ENCODE measurements at places on chromosomes 2 and 18.
A peak's percentile ranks its signal among the peaks of the same experiment; 100 is the strongest.

GRCh38 chr2:61693744-61694143 lies 155.6 kb upstream of the XPO1 start:
- DNase-seq, result no peak

- no peak for DNase-seq
These were observed 109.2 kb upstream of the FZD7 start for GRCh38 chr2:201924453-201924852.

GRCh38 chr2:237966250-237966564 lies 607 bp upstream of the UBE2F start:
- no peak for DNase-seq

- no peak for DNase-seq
These were observed 121.8 kb downstream of the CERS6 start for GRCh38 chr2:168577885-168578284.

DNA sequence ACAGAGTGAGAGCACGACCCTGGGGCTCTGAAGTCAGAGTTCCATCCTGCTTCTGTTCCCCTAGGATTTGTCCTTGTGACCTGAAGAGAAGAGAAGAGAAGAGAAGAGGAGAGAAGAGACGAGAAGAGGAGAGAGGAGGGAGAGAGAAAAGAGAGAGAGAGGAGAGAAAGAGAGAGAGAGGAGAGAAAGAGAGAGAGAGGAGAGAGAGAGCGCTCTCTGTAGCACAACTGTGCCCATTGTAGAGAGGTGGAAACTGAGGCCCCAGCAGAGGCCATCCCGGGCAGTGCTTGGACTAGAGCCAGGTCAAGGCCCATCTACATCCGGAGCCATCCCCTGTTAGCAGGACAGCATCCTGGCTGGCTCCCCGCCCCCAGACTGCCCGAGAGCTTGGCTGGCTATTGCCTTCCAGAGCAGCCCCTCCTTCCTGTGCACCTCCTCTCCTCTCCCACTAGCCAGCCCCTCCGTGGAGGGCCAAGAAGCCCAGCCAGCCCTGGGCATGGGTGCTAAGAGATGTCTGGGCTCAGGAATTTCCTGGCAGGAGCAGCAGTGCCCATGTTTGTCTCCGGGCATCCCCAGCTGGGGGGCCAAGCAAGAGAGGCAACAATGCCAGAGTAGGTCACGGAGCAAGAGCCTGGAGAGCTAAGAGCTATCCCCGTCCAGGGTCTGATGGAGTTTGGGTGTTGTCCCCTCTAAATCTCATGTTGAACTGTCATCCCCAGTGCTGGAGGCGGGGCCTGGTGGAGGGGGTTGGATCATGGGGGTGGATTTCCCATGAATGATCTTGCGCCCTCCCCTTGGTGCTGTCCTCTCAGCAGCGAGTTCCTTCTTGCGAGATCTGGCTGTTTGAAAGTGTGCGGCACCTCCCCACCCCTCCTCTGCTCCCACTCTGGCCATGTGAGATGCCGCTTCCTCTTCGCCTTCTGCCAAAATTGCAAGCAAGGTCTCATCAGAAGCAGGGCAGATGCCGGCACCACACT lies 18.2 kb upstream of the GPR55 start:
- no peak for DNase-seq

DNA sequence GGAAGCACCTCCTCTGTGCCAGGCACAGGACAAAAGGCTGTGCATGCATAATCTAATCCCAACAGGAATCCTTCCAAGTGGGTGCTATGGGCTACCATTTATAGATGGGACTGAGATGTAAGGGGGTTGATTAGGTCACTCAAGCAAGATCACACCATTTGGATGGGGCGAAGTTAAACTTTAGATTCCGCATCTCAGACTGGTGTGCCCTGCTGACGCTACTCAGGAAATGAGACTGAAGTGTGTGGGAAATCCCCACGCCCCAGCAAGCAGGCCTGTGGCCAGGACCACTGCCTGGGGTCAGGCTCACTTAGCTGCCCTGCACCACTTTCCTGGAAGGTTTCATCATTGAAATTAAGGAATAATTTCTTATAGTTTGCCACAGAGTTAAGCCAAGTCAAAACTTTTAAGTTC lies 70.5 kb upstream of the PPP1CB start:
- DNase-seq, result no peak

DNA sequence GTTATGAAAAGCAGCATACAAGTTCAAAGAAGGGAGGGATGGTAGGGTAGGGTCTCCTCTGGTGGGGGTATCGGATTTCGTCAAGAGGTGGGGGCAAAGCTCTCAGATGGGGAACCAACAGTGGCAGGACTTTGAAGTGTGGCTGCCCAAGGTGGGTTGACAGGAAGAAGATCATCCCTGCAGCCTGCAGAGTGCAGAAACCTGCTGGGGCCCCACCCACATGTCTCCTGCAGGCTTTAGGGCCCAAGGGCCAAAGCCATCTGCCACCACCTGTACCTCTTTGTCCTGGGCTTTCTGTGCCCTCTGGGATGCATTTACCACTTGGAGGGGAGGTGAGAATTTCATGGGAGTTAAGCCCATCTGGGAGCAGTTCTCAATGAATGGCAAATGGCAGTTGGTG lies 42.7 kb downstream of the KCNF1 start:
- DNase-seq, result no peak

DNA sequence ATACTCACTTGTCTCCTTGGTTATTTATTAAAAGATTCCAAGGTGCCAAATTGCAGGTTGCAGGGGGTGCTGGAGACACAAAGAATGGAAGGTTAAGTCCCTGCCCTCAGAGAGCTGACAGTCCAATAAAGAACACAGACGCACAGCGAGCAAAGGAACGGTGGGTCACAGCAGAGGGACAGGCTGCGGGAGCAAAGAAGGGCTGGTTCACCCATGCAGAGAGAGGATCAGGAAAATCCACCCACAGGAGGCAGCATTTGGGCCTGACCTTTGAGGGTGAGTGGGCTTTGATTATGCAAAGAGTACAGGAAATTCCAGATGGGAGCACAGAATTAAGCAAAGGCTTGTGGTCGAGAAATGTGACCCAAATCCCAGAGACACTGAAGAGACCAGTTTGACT lies 45.0 kb downstream of the ZBTB7C start:
- no peak for DNase-seq

- no peak for DNase-seq
These were observed 8.5 kb upstream of the ARHGAP25 start for GRCh38 chr2:68726100-68726499.

- DNase-seq, result no peak
These were observed 482.0 kb upstream of the DCC start for GRCh38 chr18:51857989-51858388.

- DNase-seq, result peak; percentile 2
These were observed 100.9 kb downstream of the WDSUB1 start for GRCh38 chr2:159185401-159186130.

- DNase-seq, result no peak
These were observed 59.1 kb downstream of the RMDN2 start for GRCh38 chr2:37984176-37984575.

DNA sequence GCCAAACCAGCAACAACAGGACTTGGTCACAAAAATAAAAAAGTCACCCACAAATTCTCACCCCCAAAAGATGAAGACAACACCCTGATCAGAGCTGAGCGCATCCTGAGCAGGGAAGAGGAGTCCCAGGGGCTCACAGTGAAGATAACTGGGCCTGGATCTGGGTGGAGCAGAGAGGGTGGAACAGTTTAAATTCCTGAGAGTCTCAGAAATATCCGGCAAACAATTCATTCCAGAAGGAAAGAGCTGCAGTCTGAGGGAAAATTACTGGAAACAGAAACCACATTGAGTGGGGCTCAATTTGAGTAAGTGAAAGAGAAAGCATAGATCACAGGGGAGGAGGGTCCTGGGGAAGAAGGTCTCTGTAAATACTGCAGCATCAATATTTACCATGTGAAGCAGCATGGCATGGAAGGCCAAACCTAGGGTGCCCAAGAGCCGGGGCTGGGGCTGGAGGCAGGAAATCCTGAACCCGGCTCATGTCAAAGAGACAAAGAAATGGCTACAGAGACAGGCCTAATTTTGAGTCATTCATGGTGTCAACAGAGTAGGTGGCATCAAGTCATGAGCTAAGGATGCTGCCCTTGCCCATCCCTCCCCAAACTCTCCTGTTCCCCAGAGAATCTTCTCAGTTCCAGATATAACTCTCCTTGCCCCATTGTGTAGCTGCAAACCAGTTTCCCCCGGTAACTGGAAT lies 61.4 kb upstream of the ZBTB7C start:
- no peak for DNase-seq

- no peak for DNase-seq
These were observed 192.4 kb downstream of the TWIST2 start for GRCh38 chr2:239040152-239040761.

- no peak for DNase-seq
These were observed 181.2 kb downstream of the EPHA4 start for GRCh38 chr2:221390878-221391277.

DNA sequence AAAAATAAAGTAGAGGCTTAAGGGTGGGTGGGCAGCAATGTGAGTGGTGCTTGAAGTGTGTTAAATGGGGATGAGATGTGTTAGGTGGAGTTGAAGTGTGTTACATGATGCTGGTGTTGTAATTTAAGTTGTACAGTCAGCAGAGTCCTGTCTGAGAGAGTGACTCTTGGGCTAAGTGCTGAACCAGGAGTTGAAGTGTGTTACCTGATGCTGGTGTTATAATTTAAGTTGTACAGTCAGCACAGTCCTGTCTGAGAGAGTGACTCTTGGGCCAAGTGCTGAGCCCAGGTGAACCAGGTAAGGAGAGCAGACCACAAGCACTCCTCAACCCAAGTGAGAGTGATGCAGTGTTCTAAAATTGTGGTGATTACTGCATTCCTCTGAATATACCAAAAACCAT lies 40.6 kb downstream of the LCLAT1 start:
- no peak for DNase-seq

GRCh38 chr18:38006541-38006940 lies 440.9 kb upstream of the CELF4 start:
- no peak for DNase-seq

GRCh38 chr2:217887841-217888701 lies 114.7 kb downstream of the TNS1 start:
- no peak for DNase-seq

DNA sequence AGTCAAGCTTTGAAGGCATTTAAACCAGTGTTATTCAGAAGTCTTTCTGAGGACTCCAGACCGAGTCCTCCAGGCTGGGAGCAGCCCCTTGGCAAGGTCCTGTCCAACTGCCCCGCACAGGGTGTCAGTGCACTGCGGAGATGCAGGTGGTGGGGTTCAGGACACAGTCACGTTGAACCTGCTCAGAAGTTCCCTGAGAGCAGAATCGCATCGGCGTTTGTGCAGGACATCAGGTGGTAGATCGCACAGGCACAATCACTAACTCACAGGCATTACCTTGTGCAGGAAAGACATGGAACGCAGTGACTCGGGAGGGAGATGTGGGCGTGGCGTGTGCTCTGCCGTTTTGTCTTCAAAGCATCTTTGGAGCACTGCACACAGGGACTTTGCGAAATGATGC lies 10.4 kb downstream of the COPS9 start:
- DNase-seq, result no peak

- DNase-seq, result no peak
These were observed 15.4 kb upstream of the ATP6V1B1 start for GRCh38 chr2:70920367-70920715.

- no peak for DNase-seq
These were observed 891 bp downstream of the CAB39 start for GRCh38 chr2:230713331-230714135.

DNA sequence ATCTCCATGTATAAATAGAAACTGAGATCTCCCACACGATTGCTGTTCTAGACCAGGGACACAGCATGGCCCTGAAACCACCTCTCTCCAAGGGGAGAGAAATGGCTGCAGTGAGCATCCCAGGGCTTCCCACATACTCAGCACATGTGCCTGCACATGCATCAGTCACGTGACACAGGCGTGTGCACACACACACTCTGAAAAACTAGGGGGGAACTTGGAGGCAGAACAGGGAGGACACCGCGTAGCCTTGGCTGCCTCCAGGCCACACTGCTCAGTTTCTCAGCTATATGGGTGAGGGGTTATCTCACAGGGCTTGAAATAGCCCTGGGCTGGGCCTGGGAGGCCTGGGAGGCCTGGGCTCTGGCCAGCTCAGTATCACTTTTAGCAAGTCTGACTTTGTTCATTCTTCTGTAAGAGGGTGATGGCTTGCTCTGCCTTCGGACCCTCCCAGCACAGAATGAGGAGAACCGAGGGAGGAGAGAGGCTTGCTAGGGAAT lies 66.9 kb downstream of the EMX1 start:
- no peak for DNase-seq

GRCh38 chr2:27139310-27139709 lies at the start of gene PRR30:
TSS of gene PRR30 (minus strand) at chr2:27139410. CDS start at chr2:27138329, 1,081 bp downstream.
- no peak for DNase-seq

DNA sequence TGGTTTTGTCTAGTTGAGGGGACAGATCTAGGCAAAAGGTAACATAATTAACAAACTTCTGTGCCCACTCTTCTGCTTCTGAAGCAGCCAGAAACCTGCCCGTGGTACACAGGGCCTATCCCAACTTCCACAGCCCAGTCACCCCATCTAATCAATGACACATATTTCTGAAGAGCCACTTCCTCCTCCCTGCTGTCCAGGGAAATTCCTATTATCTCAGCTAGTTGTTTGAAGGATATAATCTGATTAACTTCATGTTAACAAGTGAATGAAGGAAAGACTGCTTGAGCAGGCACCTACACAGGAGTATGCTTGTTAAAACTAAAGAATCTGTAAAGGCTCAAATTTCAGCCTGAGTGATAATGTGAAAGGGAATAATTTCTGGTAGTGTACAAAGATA lies 61.4 kb downstream of the CCDC148 start:
- DNase-seq, result no peak

DNA sequence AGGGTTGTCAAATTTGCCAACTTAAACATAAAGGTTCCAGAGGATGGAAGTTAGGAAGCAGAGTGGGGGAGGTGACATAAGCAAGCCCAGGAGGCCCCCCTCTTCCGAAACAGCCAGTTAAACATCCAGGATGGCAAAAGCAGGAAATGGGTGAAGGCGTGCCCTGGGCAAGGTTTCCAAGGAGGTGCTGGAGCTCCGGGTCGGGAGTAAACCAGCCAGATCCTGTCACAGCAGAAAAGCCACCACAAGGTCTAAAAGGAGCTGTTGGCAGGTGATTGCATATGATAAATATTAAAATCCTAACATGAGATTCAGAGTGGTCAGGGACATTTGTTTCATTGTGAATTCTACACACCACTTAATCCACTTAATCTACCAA lies 572.2 kb upstream of the SALL3 start:
- DNase-seq, result no peak

DNA sequence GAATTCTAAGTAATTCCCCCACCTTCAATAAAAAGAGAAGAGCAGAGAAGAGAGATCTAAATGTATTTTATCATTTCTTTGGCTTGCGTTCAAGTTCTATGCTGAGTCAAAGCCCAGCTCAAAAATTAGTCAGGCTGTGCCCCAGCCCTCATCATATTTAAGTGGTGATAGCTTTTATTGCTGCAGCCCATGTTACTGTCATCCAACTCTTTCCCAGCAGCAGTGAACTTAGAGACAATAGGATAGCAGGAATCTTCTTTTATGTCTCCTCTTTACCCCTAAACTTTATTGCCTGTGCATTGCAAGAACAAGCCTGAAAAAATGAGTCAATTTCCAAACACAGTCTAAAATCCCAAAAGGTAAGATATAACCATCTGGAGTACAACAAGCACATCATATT lies 1599.3 kb upstream of the PIK3C3 start:
- DNase-seq, result no peak

- no peak for DNase-seq
These were observed 155.7 kb downstream of the TNS1 start for GRCh38 chr2:217847115-217847514.

Measured in DMS 273 treated with DMSO at 0.1 percent for 48 hours (cell line).